ENCODE measurements at places on chromosomes 16 and 17. TPM values are rescaled to one million over a fixed set of nuclear protein-coding genes. Genes with fewer than 3 reads are reported as not detected.
A peak's percentile ranks its signal among the peaks of the same experiment; 100 is the strongest.

- no peak for DNase-seq
Observed at GRCh38 chr17:58082341-58082869, 814 bp upstream of the DYNLL2 start.

DNA sequence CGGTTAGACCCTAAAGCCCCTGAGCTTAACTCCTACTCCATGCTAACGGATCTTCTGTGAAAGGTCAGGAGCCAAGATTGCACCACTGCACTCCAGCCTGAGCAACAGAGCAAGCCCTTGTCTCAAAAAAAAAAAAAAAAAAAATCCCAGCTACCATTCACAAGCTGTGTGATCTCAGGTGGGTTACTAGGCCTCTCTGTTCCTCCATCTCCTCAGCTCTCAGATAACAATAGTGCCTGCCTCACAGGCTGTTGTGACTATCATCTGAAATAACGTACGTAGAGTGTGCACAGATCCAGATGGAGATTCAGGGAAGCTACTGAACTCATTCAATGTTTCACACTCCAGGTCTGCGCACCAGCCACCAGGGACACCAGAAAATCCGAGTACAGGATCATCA, 57.8 kb downstream of the C16orf95 start:
- no peak for DNase-seq

DNA sequence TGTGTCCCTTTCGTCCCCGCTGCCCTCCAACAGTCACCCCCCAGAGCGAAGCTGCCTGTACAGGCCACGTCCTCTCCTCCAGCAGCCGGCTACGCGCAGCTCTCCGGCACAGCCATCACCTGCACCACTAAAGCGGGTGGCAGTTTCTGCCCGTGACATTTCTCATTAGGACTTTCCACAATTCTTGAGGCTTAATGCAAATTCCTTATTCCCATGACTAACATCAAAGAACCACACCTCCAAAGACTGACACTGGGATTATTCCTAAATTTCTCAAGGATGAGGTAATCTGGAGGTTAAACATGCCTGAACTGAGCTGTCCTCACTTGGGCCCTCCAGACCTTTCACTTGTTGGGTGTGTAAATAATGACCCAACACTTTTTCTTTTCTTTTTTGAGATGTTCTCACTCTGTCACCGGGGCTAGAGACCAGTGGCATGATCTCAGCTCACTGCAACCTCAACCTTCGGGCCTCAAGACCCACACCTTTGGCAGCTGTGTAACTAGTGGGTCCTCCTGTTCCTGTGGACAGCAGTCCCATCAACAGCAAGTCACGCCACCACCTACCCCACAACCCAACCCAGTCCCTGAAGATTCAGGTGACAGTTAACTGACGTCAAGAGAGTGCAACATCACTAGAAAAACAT, 11.7 kb downstream of the ANKRD11 start:
- no peak for DNase-seq

GRCh38 chr16:50853329-50853728, 111.4 kb downstream of the CYLD start:
- no peak for DNase-seq

GRCh38 chr16:57127037-57127763, 34.8 kb downstream of the CPNE2 start:
- no peak for DNase-seq

DNA sequence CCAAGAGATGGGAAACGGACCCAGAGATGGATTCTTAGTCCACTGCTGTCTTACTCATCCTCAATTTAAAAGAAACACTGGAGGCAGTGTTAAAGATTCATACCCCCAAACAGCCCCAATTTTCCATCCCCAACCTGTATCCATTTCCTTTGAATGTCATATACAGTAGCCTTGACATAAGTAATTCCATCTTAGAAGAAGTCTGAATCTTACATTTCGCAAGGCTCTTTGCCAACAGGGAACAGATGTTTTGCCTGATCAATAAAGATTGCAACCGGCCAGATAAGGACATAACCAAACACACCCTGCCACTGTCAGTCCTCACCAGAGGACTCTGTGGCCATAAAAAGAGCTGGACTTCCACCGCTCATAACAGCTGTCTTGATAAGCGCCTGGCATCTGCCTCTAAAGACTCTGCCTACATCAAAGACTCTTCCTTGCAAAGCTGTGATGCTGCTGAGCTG, 59.0 kb upstream of the MED9 start:
- DNase-seq = no peak

- no peak for DNase-seq
Observed at GRCh38 chr17:49890077-49890821, 42.4 kb upstream of the TAC4 start.

GRCh38 chr17:83078378-83079351, 744 bp upstream of the METRNL start:
- DNase-seq = no peak

DNA sequence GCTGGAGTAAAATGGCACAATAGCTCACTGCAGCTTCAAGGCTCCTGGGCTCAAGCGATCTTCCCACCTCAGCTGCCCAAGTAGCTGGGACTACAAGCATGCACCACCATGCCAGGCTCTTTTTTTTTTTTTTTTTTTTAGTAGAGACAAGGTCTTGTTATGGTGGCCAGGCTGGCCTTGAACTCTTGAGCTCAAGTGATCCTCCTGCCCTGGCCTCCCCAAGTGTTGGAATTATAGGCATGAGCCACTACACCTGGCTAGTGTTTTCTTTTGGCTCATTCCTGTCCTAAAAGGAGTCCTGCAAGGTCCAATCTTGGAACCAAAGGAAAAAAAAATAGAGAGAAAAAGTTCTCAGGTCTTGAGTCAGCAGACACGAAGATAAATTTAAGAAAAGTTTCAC, 30.8 kb downstream of the PKD1L3 start:
- no peak for DNase-seq

- DNase-seq = no peak
Observed at GRCh38 chr17:28737770-28738679, 5.8 kb upstream of the TRAF4 start.

GRCh38 chr16:24027466-24027865, 191.7 kb downstream of the PRKCB start:
- no peak for DNase-seq

DNA sequence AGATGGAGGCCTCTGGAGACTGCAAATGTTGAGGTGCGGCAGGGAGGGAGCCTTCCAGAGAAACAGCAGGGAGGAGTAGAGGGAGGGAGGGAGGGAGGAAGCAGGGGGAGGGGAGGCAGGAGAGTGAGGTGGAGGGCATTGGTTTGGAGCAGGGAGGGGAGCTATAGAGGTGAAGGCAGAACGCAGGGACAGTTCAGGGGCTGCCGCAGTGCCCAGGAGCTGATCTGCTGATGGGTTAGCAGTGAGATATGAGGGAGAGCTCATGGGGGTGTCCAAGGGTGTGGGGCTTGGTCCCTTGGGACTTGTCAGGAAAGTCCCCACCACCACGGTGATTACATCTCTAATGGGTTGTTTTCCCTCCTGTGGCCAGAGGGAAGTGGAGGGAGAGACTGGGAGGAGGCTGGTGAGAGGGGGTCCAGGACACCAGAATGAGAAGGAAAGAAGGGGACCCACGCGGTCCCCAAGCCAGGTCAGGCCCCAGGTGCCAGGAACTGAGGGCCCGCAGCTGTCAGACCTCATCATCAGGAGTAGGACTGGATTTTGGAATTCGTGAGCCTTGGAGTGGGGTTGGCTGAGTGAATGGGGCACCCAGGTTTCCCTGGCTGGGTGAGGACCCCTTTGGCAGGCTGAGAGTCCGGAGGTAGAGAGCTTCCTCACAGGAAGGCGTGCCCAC, 11.2 kb downstream of the CA4 start:
- no peak for DNase-seq

- no peak for DNase-seq
Observed at GRCh38 chr17:73301369-73301768, 10.4 kb downstream of the CDC42EP4 start.

- peak; percentile 90 for DNase-seq
Observed at GRCh38 chr17:57875290-57876022, 25.6 kb upstream of the MRPS23 start.

GRCh38 chr17:79324194-79324593, 249.6 kb downstream of the ENGASE start:
- DNase-seq = no peak

DNA sequence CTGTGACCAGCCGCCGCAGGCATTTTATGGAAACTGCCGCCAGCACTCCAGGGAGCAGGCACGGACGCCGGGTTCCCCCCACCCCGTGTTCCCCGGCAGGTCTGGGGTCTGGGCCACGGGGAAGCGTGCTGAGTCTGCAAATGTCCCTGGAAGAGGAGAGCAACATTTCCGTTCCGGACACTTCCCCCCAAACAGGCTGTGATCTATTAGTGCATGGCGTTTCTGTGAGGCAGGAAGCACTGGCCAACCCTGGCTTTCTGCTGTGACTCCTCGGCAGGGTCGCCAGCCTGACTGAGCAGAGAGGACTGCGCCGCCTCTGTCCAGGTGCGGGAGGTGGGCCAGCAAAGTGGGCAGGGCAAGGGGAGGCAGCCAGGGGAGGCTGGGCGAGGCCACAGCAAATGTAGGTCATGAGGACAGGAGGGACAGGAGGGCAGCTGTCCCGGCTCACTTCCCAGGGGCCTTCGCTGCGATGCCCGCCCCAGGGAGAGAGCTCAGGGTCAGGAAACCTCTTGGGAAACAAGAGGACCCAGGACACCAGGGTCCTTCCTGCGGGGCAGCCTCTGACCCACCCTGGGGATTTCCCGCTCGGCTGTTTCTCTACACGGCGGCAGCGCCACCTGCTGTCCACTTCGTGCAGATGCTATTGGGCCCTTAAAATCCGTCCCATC, 9.5 kb downstream of the FOXF1 start:
- DNase-seq = peak; percentile 63

- DNase-seq = peak; percentile 95
Observed at GRCh38 chr17:40909351-40909750, 24.3 kb upstream of the KRT20 start.

DNA sequence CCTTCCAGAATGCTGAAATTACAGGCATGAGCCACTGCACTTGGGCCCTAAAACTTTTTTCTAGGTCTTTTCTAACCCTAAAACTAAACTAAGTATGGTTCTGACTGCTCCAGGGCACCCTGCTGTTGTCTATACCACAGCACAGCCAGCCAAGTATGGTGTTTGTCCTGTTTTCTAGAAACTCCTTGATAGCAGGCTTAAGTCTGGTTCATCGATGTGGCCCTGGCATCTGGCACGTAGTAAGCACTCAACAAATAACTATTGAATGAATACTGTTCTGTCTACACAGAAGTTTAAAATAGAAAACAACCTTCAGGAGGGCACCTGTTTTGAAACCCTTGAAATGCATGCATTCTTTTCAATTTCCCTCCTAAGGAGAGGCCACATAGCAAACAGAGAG, 44.5 kb upstream of the AKAP1 start:
- DNase-seq = no peak

DNA sequence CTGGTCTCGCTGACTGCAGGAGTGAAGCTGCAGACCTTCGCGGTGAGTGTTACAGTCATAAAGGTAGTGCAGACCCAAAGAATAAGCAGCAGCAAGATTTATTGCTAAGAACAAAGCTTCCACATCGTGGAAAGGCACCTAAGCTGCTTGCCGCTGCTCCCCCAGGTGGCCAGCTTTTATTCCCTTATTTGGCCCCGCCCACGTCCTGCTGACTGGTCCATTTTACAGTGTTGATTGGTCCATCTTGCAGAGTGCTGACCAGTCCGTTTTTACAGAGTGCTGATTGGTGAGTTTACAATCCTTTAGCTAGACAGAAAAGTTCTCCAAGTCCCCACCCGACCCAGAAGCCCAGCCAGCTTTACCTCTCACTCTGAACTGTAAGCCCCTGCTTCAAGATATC, 227.8 kb downstream of the ABCC12 start:
- peak; percentile 24 for DNase-seq

- DNase-seq = no peak
Observed at GRCh38 chr16:51951668-51952298, 595.2 kb downstream of the TOX3 start.

GRCh38 chr16:31148281-31148728, 1.6 kb downstream of the PRSS36 start:
- DNase-seq = peak; percentile 35

- no peak for DNase-seq
Observed at GRCh38 chr16:76656994-76657393, 379.8 kb downstream of the CNTNAP4 start.

DNA sequence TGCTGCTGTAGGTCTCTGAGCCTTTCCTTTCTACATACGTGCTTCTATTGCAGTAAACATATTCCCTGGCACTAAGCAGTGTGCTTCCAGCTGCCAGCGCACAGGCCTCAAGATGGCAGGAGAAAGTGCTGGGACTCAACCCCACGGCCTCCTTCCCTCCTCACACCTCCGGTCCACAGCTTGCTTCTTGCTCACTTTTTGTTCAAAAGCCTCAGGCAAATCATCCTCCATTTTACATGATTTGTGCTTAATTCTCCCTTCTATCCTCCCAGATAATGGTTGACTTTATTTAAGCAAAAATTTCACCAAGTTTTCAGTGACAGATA, 5.4 kb downstream of the CDK5R1 start:
- no peak for DNase-seq

DNA sequence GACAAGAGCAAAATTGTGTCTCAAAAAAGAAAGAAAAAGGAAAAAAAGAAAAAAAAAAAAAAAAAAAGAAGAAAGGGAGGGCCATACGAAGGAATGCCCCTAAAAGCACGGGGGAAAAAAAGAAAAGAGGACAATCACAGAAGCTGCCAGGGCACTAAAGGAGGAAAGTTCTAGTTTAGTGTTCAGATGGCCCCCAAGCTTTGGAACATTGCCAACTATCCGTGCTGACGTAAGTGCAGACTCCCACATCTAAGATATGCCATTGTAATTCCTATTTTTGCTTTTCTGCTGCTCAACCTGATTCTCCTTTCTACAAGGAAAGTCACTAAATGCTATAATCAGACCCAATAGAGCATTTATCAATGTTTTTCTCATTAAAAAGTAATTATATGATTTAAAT, 842.1 kb downstream of the KCNJ2 start:
- no peak for DNase-seq

DNA sequence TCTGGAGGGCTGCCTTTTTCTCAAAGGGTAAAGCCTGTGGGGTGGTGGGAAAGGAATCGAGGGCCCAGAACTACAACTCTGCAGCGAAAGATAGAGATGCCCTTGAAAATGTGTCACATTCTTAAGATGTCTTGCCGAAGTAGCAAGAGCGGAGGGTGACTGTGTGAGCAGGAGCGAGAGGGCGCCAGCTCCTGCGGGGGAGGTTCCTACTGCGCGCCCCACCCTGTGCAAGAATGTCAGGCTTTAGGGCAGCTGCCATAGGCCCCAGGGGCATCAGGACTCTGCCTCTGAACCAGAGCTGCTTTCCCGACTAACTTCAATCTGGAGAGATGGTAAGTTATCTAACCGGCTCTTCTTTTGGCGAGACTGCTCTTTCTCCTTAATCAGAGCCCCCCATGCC, 11.8 kb upstream of the ITGAE start:
- no peak for DNase-seq

CLEC18C gene
- total RNA-seq = 0.59 TPM

RASD1 gene
- 0.30 TPM for total RNA-seq

NTN3 gene
- total RNA-seq = 0.30 TPM

MYO15B gene
- 30.3 TPM for total RNA-seq

MILR1 gene
- 3.8 TPM for total RNA-seq

EZH1 gene
- total RNA-seq = 29.3 TPM

GUCY2D gene
- 1.4 TPM for total RNA-seq

MYADML2 gene
- total RNA-seq = not detected

MYO1D gene
- total RNA-seq = 35.7 TPM

ZFPM1 gene
- total RNA-seq = 14.6 TPM

CCL5 gene
- 0.34 TPM for total RNA-seq

ASIC2 gene
- total RNA-seq = not detected

CDH15 gene
- total RNA-seq = 3.8 TPM

SLC12A3 gene
- not detected for total RNA-seq
